CD8-positive, alpha-beta T cell (primary cell): ENCODE measurements at places on chromosomes 1 and 21. TPM values are rescaled to one million over a fixed set of nuclear protein-coding genes. Genes with fewer than 3 reads are reported as not detected.

Gene NUAK2
- 18.3 TPM for total RNA-seq

Gene SGIP1
- not detected for total RNA-seq

Gene MCOLN3
- total RNA-seq, result 0.11 TPM

Gene WASF2
- 91.6 TPM for total RNA-seq

Gene BACH1
- 86.3 TPM for total RNA-seq

Gene NCMAP
- 0.08 TPM for total RNA-seq

Gene DTL
- total RNA-seq, result 1.0 TPM

Gene INSRR
- total RNA-seq, result 0.05 TPM

Gene KRTAP22-1
- not detected for total RNA-seq

Gene KCNA2
- total RNA-seq, result 0.39 TPM

Gene FAM3B
- total RNA-seq, result not detected

Gene ADGRL2
- total RNA-seq, result not detected

Gene NPHP4
- 3.1 TPM for total RNA-seq

Gene PGLYRP3
- total RNA-seq, result not detected

Gene SLC44A3
- total RNA-seq, result not detected

Gene KCNJ9
- not detected for total RNA-seq

Gene FCRL5
- 0.64 TPM for total RNA-seq

Gene OR2T35
- not detected for total RNA-seq

Gene DISP1
- 1.0 TPM for total RNA-seq

Gene ZNF697
- not detected for total RNA-seq

Gene OR1C1
- total RNA-seq, result not detected

Gene CFHR5
- total RNA-seq, result not detected

Gene FCRL2
- total RNA-seq, result 0.64 TPM

Gene NEK7
- total RNA-seq, result 12.1 TPM

Gene PODN
- not detected for total RNA-seq

Gene OR13G1
- total RNA-seq, result not detected

Gene TCEA3
- total RNA-seq, result 14.0 TPM

Gene ABCG1
- total RNA-seq, result 123 TPM

Gene FCRLB
- 0.33 TPM for total RNA-seq

Gene POLR3GL
- total RNA-seq, result 12.9 TPM

Gene EXTL1
- total RNA-seq, result 0.08 TPM

Gene COL16A1
- total RNA-seq, result 0.92 TPM

Gene ANKRD34A
- 0.62 TPM for total RNA-seq

Gene FCGR3A
- 0.98 TPM for total RNA-seq

Gene GPATCH4
- 46.4 TPM for total RNA-seq

Gene LCE1C
- total RNA-seq, result not detected

Gene MIXL1
- total RNA-seq, result not detected

Gene KRTAP10-10
- not detected for total RNA-seq

Gene ZNF683
- 10.9 TPM for total RNA-seq

Gene KIF14
- total RNA-seq, result 0.05 TPM

Gene TLR5
- total RNA-seq, result 1.1 TPM
